ENCODE measurements at places on chromosomes 5 and 9.

DNA sequence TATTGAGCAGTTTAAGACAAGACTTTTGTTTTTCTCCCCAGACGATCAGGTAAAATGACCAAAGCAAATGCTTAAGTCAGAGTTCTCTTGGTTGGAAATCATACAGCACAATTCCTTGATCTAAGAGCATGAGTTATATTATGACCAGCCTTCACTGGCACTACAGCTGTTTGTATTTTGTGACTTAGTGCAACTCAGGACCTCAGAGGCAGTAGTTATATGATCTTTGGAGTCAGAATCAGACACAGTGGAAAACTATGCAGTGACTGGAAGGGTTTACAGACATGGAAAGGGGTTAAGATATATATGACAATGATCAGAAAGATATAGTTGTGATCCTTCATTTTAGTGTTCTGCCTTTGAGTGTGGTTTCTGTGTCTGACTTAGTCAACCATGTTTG is 24.3 kb downstream of the RAD23B start:
- no peak for DNase-seq

GRCh38 chr5:80037366-80037765 is 2.2 kb downstream of the THBS4 start:
- no peak for DNase-seq

GRCh38 chr5:168417731-168418429 is 68.4 kb upstream of the RARS1 start:
- DNase-seq, result no peak

DNA sequence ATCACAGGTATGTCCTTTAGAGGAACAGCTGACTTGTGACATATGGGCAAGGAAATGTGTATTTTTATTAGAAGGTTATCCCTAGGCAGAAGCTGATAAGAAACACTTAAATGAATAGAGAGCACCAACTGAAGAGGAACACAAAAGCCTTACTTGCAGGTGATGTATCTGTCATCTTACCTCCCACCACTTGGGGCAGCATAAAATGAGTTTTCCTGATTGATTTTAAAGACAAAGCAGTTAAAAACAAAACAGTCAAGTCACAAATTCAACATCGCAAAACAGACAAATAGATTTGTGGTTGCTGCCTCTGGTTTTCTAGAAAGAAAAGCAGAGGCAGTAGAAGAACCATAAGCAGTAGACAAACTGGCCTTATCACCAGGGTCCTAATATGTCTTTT is 302.4 kb upstream of the ZNF462 start:
- no peak for DNase-seq

- no peak for DNase-seq
These were observed 150.9 kb downstream of the ADGRV1 start for GRCh38 chr5:90709323-90710155.

- no peak for DNase-seq
These were observed 13.6 kb upstream of the SLC22A4 start for GRCh38 chr5:132280371-132281240.

DNA sequence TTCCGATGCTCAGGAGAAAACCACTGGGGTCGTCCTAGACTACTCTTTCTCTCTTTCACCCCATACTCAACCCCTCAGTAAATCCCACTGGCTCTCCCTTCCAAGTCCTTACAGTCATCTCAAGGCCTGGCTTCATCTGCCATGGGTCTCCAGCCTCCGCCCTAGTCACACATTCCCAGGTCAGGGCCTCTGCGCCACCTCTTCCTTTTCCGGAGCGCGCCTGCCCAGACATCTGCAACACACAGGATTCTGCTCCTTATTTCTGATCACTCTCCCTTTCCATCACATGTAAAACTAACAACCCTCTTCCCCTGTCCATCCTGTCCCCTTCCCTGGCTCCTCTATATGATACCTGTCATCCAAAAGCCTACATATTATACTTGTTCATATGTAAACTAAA is 39.8 kb downstream of the RAPGEF1 start:
- DNase-seq, result no peak

GRCh38 chr9:134750450-134751155 is 109.0 kb downstream of the COL5A1 start:
- DNase-seq, result no peak

- no peak for DNase-seq
These were observed 27.0 kb downstream of the VCAN start for GRCh38 chr5:83498585-83498984.

- DNase-seq, result no peak
These were observed 17.2 kb upstream of the QRFP start for GRCh38 chr9:130913599-130914416.

- no peak for DNase-seq
These were observed 39.6 kb downstream of the C5orf15 start for GRCh38 chr5:133928587-133929393.

- no peak for DNase-seq
These were observed 28.4 kb downstream of the ERP44 start for GRCh38 chr9:100070104-100071041.

DNA sequence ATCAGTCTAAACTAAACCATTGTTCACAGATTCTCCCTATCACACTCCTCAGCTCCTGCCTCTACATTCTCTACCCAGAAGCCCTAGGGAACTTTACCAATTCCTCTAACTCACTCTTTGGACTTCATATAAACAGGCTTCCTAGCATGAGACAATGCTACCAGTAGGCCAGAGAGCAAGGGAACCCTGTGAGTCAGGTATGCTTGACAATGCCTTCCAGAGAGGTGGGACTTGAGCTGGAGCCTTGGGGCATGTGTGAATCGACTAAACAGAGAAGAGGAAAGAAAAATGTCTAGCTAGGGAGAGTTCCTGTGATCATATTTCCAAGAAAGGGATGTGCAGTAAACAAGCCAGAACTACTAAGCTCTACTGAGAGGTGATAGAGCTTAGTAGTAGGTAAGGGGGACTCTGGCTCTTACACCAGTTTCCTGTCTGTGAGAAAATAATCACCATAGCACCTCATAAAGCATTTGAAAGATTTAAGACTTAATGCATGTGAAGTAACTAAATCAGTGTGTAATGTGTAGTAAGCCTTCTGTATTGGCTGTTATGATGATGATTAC is 6.4 kb upstream of the RFK start:
- no peak for DNase-seq

DNA sequence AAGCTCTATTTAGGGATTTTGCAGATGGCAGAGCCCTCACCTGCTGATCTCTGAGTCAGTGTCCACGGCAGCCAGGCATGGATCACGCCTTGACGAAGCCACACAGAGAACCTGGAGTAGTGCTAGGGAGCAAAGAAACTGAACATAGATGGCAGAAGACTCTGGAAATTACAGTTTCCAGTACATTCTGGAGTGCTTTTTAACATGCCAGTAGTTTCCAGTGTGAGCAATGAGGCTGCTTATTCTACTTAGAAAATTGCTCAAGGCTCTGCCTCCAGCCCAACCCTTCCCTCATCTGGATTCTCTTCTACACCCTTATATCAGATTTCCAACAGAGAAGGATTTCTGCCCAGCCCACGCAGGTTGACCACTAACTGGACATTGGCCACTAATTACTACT is 203.3 kb downstream of the ADAMTS12 start:
- DNase-seq, result no peak

DNA sequence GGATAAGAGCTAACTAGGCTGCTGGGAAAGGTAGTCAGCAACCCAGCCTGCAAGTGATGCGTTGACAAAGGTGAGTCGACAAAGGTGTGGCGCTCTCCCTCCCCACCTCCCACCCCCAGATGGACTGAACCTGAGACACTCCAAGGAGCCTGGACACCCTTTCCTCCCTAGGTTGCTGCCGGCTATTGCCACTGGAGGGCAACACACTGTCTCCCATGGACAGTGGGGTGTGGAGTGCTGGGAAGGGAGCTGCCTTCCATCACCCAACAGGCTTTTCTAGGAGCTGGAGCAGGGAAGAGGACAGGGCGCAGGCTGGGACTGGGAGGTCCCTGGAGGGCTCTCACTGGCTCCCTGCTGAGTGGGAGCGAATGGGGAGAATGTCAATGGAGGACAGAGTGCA is 75.4 kb upstream of the ARAP3 start:
- no peak for DNase-seq

- DNase-seq, result no peak
These were observed 100.4 kb upstream of the ZNF618 start for GRCh38 chr9:113775749-113776148.

DNA sequence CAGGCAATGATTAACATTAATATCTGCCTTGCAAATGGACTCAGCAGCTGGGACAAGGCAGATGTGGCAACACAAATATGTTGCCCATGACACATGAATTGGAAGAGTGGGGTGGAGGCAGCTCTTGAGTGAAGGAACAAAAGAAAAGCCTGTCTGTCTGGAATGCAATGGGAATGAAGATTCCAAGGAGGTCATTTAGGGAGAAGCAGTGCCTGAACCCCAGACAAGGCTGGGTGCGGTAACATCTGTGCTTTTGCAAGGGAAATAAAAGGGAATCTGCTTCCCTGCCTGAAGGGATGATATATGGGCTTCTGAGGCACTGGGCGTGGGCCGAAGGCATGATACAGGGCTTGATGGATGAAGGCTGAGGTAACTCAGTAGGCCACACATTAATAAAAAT is 94.1 kb upstream of the TRIM32 start:
- no peak for DNase-seq

DNA sequence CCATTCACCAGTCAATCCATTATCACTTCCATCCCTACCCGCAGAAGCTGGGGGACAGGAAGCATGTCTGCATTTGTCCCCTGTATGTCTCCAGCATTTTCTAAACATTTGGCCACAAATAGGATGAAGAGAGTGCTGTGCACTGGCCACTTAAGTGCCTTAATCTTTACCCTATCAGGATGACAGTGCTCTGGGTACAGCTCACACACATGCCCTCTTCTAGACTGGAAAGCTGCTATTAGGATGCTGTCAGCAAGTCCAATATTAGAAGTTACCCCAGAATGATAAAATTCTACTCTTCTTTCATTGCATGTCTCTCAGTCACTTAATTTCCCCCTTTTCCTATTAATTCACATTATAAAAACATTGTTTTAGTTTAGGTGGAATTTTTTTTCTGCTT is 168.4 kb downstream of the RASEF start:
- no peak for DNase-seq

- no peak for DNase-seq
These were observed 917.5 kb downstream of the TAF11L14 start for GRCh38 chr5:18551716-18552115.

GRCh38 chr5:76422227-76422626 is 19.1 kb downstream of the IQGAP2 start:
- no peak for DNase-seq

DNA sequence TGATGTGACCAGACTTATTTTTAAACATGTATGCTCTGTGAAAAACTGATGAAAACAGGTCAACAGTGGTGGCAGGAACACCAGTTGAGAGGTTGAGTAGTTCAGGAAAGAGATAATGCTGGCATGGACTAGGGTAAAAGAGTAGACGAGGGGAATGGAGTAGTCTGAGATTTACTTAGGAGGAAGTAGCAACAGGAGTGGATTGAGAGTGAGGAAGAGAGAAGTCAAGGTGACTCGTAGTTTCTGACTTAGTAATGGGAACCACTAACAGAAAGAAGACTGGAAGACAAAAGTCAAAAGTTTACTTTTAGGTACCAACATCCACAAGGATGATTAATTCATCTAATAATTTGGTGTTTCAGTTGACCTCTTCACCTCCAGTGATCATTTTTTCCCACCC is 3.6 kb downstream of the SRA1 start:
- no peak for DNase-seq

GRCh38 chr5:167785901-167786300 is 505.5 kb upstream of the WWC1 start:
- no peak for DNase-seq

DNA sequence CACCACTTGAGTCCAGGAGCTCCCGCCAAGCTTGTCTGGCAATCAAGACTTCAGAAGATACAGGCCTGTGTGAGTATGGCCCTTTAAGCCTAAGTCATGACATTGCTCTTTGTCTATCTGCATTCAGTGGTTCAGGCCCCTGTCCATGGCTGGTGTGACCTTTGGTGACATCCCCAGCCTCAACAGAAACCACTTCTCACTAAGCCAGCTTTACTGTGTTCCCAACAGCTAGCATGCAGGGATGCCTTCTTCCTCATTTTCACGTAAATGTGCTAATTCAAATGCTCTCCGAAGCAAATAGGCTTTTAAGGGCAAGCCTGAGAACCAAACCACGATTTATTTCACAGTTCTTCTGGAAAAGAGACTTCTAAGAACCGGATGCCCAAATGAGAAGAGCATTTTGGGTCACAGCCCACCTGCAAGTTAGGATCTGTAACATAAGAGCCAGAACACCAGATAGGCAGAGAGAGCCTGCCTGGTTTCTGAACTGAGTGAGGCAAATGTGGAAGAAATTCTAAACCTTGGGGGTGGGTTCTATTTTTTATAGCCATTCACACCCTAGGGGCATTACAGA is 14.9 kb downstream of the CD180 start:
- DNase-seq, result no peak

DNA sequence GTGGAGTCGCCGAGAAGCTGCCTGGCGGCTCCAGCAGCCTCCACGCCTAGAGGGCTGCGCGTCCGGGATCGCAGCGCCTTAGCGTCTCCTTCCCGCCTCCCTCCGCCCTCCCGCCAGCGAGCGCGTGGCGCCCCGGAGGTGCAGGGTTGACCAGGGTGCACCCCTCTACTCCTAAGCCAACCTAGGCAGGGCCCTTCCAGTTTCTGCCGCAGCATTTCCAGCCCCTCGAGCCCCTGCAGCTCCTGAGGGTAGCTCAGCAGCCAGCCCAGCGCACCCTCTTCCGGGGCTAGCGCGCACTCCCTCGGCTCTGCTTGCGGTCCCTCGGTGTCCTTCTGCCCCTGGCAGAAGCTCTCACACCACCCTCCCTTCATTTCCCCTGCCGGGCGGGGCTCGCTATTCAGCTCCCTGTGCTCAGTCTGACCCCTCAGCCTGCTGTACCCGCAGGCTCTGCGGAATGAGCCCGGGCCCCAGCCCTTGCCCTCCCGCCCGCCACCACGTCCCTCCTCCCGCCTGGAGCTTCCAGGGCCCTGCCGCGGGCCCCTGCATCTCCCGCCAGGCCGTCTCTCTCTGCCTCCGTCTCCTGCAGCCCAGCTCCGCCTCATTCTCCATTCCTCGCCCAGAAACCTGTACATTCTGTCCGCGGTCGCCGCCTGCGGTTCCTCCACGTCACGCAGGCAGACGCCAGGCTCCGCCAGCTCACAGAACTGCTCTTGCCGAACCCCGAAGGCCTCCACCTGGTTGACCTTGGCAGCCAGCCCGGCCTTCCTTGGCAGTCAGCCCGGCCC is 61.8 kb downstream of the SPATA31C2 start:
- DNase-seq, result peak; percentile 57

- no peak for DNase-seq
These were observed 204.3 kb upstream of the KLF9 start for GRCh38 chr9:70618784-70619183.

GRCh38 chr5:39587675-39588074 is 162.9 kb upstream of the DAB2 start:
- no peak for DNase-seq

DNA sequence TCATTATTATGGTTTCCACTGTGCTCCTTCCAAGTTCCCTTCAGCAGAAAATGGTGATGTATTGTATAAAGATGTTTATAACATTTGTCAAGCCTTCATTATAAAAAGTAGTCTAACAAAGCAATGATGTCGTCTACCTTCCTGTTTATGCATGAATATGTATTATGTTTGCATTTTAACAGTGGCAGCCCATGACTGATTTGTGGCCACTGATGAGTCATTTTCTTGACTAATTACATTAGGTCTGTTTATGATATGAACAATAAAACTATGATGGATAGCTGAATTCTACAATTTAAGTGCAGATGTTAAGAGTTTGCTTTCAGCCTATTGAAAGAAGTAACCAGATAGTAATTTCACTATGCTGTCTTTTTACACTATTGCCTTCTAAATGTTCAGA is 75.4 kb upstream of the ADAMTS19 start:
- no peak for DNase-seq

- no peak for DNase-seq
These were observed 98.7 kb downstream of the EDIL3 start for GRCh38 chr5:84285641-84286637.

Data from DMS79 treated with DMSO at 0.1 percent for 48 hours (cell line).